ENCODE measurements at places on chromosomes 12 and 14.

DNA sequence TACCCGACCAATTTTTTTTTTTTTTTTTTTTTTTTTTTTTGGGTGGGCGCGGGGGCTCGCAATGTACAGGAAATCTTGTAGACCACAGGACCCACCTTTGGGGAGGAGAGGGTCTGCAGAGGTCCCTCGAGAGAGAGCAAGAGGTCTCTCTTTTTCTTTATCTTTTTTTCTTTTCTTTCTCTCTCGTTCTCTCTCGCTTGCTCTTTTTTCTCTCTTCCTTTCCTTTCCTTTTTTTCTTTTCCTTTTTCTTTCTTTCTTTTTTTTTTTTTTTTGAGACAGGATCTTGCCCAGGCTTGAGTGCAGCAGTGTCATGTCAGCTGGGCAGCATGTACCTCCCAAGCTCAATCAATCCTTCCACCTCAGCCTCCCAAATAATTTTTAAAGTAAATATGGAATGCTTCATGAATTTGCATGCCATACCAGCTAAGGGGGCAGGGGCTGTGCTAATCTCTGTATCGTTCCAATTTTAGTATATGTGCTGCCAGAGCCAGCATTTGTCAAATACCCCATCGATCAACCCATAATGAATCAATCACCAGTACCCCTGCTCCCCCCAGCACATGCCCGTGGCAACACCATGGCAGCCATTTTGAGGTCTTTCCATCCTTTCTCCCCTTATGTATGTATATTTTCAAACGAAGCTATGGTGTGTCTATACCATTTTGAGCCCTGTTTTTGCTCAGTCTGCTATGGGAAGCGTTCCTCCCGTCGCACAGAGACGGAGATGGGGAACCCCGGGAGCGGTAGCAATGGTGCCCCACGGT is 9.3 kb downstream of the PAPLN start:
- no peak for DNase-seq

DNA sequence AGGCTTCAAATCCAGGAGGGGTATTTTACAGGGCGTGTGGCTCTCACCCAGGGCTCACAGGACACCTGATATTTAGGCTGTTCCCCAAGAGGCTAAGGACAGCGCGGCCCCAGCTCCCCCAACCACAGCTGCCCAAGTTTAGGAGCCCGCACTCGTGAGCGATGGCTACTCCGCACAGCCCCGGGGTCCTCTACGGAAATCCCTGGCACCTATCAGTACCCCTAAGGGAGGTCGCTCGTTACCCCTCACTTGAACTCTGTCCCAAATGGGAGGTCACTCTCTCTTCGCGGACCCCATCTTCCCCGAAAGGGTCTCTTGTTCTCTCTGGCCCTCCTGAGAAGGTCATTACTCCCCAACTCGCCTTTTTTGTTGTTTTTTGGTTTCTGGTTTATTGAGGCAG is 708 bp upstream of the P2RX4 start:
- no peak for DNase-seq

DNA sequence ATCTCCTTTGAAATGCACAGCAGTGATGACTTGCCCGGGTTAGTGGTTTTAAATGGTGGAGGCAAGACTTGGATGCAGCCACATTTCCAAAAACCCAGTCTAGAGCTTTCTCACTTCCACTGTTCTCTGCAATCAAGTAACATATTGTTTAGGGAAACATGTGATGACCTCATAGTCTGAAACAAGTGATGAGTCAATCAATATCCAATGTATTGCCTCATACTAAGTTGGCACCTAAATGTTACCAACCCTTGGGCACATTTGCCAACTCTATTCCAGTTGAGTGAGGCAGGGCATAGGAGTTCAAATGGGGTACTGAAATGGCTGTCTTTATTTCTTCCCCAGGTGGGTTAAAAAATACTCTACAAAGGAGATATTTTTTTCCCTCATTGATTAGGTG is 1105.4 kb downstream of the VRK1 start:
- DNase-seq, result no peak

- no peak for DNase-seq
Observed at GRCh38 chr12:5796171-5796958, 148.7 kb downstream of the ANO2 start.

- DNase-seq, result no peak
Observed at GRCh38 chr14:56102941-56103340, 15.3 kb upstream of the PELI2 start.

- DNase-seq, result peak; percentile 56
Observed at GRCh38 chr12:93778306-93778705, 101.1 kb downstream of the CRADD start.

- DNase-seq, result peak; percentile 85
Observed at GRCh38 chr14:96001866-96002497, 37.2 kb upstream of the C14orf132 start.

DNA sequence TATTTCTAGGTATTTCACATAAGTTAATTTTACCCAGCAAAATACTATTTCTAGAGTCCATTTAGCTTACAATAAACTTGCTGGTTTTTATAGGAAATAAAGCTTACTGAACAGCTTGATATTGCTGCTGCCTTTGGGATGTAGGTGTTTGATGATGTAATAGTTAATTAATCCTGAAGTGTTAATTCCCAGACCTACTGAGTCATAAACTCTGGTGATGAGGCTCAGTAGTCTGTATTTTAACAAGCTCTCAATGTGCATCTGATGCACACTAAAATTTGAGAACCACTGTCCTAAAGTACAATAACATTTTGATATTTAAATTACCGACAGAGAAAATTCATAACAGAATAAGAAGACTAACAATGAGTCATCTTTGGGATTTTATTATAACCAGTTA is 168.4 kb downstream of the FUT8 start:
- no peak for DNase-seq

DNA sequence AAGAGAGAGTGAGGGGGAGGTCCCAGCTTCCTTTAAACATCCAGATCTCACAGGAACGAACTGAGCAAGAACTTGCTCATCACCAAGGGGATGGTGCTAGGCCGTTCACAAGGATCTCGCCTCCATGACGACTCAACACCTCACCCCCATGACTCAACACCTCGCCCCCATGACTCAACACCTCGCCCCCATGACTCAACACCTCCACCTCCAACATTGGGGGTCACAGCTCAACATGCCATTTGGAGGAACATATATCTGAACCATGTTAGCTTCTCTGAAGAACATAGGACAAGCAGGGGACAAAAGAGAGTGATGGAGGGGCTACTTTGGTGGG is 66.0 kb upstream of the LHX5 start:
- DNase-seq, result no peak

DNA sequence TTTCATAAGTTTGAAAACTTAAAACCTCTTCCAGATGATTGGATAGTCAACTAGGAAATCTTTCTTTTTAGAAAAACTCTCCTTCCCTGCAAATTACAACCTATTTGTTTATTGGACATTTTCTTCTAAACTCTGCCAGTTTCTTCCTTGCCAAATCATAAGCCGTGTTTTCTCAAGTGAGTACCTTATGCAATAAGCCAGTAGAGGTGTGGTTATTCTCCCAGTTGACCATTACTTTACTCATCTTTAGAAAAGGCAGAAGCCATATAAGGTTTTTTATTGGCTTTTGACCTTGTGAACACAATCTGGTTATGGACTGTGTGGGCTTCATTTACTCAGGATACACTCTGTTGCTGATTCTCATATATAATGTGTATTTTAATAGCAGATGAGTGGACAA is 14.6 kb downstream of the ACTR6 start:
- DNase-seq, result no peak

DNA sequence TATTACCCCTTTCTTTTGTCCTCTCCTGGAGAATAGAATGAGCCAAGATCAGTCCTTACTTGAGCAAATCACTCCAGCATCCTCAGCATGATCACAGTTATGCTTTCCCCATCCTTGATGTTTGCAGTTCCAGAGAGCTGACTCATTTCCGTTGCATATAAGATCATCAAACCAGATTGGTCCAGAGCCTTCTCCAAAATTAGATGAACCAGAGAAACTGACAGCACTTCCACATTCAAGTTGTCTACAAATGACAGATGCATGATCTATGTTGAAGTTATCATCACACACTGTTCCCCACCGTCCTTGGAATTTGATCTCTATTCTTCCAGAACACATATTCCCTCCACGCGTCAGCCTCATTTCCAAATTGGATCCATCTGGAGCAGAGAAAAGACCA is 4.8 kb downstream of the CD163 start:
- no peak for DNase-seq

DNA sequence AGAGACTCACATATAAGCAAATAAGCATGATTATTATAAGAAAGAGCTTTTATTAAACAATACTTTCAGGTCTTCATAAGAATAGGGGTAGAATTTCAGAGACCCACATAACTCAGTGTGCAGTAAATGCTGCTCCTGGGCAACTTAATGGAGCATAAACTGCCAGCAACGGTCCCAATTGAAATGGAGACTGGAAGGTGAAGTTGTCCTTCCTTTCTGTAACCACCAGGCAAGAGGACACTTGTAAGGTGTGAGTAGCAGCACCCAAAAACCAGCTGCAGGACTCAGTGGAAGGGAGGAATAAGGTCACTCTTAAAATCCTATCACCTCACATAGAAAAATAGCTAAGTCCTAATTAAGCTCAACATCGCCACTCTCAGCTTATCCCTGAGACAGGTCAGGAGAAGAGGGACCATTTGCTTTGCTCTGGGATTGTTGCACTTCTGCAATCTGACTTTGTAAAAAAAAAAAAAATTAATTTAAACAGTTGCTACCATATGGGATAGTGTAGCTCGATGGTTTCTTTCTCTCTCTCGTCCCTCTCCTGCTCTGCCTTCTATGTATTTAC is 22.7 kb upstream of the LTA4H start:
- no peak for DNase-seq

Measured in NCI-H446 treated with DMSO at 0.1 percent for 48 hours (cell line).